ENCODE measurements at places on chromosomes 16 and 17.

DNA sequence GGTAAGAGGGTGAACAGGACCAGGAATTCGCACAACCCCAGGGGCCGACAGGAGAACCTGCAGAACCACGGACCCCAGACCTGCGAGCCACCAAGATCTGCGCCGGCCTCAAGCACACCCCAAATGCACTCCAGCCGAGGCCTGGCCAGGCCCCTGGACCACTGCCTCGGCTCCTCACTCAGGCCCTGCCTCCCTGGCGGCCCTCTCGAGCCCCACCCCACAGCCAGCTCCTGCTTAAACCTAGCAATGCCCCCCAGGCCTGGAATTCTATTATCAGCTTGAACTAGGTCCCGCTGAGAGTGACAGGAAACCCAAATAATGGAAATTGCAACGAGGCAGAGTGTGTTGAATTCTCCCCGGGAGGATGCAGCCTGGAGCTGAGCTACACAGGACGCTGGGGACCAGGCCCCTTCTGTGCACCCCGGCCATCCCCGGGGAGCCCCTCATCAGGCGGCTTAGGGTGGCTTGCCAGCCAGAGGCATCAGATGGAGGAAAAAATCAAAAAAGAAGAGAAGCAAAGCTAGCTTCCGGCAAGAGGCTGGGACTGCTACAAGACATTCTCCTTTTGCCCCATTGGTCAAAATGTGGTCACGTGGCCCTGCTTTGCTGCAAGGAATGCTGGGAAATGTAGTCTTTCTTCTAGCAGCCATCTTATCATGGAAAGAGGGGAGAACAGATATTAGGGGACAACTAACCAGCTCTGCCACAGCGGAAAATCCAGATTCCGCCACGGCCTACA lies 2.4 kb upstream of the ENPP7 start:
- peak; percentile 85 for DNase-seq

- DNase-seq: no peak
These were observed 674 bp downstream of the TOM1L1 start for GRCh38 chr17:54901230-54901822.

DNA sequence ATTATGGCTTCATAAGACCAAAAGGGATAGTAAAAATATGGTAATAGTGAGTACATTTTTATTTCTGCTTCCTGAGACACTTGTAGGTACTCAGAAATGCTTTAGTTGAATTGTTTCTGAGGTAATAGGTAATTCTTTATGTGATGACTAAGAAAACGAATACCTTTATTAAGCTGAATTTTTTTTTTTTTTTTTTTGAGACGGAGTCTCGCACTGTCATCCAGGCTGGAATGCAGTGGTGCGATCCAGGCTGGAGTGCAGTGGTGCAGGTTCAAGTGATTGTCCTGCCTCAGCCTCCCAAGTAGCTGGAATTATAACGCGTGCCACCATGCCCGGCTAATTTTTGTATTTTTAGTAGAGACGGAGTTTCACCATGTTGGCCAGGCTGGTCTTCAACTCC lies 1.9 kb downstream of the RAD51C start:
- no peak for DNase-seq

- DNase-seq: no peak
These were observed 16.9 kb downstream of the ITGAX start for GRCh38 chr16:31371619-31372484.

DNA sequence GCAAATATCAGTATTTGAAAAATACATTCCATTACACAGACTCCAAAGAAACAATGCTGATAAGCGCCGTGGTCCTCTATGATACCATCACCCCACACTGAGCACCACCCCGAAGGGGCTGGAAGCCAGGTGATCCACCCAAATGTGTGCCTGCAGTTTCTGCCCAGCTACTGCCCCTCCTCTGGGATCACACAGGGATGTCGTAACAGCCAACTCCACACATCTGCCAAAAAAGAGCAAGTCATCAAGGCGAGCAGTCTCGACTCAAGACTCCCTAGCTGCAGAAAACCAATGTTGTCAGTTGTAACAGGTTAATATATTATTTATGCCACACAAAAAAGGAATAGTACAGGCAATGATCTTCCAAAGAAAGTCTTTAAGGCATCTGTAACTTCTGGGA lies 21.0 kb downstream of the CYB5D2 start:
- DNase-seq: no peak

GRCh38 chr17:66220079-66220835 lies 9.0 kb downstream of the APOH start:
- no peak for DNase-seq

- DNase-seq: no peak
These were observed 96.9 kb downstream of the RAB11FIP4 start for GRCh38 chr17:31488264-31488981.

GRCh38 chr16:19379838-19380237 lies 37.8 kb upstream of the TMC5 start:
- DNase-seq: no peak

DNA sequence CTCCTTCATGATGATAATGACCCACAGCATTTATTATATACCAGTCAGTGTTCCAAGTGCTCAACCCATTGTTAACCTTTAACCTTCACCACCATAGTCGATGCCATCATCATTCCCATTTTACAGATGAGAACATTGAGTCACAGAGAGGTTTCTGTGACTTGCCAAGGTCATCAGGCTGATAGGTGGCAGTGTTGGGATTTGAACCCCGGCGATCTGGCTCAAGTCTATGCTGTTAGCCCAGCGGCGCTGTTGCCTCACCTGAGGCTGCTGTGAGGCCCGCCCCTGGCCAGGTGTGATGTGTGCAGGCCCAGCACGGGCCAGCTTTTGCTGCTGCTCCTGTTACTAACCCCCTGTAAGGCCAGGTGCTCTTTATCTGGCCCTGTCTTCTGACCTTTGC lies 101.2 kb downstream of the OR1D5 start:
- no peak for DNase-seq

- no peak for DNase-seq
These were observed 158.8 kb downstream of the CCDC182 start for GRCh38 chr17:57586196-57586740.

DNA sequence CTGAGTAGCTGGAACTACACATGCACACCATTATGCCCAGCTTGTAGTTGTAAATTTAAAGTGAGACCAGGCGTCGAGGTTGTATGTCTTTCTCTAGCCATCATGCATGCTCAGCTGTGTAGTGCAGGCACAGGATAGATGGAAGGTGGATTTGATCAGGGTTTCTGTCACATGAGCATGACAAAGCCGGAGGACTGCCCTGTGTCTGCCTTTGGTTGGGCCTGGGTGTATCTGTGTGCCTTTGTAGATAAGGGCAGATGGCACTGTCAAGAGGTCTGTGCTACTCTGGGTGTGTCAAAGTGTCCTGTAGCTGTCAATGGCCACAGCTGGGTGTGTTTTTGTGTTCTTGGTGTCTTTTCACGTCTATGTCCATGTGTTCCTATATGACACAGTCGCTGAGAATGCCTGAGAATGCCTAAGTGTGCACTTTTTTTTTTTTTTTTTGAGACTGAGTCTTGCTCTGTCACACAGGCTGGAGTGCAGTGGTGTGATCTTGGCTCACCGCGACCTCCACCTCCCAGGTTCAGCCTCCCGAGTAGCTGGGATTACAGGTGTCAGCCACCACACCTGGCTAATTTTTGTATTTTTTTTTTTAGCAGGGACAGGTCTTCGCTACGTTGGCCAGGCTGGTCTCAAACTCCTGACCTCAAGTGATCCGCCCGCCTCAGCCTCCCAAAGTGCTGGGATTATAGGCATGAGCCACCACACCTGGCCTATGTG lies 4.1 kb upstream of the NAGS start:
- DNase-seq: no peak

DNA sequence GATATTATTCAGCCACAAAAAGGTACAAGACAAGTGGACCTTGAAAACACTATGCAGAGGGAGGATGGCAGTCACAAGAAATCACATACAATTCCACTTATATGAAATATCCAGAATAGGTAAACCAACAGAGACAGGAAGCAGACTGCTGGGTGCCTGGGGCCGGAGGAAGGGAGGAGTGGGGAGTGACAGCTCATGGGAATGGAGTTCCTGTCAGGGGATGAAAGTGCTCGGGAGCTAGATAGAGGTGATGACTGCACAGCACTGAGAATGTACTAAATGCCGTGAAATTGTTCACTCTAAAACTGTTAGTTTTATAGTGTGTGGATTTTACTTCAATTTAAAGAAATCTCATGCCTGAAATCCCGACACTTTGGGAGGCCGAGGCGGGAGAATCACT lies 74.2 kb upstream of the MED9 start:
- DNase-seq: no peak

- no peak for DNase-seq
These were observed 10.4 kb downstream of the GPRC5C start for GRCh38 chr17:74442291-74442669.

DNA sequence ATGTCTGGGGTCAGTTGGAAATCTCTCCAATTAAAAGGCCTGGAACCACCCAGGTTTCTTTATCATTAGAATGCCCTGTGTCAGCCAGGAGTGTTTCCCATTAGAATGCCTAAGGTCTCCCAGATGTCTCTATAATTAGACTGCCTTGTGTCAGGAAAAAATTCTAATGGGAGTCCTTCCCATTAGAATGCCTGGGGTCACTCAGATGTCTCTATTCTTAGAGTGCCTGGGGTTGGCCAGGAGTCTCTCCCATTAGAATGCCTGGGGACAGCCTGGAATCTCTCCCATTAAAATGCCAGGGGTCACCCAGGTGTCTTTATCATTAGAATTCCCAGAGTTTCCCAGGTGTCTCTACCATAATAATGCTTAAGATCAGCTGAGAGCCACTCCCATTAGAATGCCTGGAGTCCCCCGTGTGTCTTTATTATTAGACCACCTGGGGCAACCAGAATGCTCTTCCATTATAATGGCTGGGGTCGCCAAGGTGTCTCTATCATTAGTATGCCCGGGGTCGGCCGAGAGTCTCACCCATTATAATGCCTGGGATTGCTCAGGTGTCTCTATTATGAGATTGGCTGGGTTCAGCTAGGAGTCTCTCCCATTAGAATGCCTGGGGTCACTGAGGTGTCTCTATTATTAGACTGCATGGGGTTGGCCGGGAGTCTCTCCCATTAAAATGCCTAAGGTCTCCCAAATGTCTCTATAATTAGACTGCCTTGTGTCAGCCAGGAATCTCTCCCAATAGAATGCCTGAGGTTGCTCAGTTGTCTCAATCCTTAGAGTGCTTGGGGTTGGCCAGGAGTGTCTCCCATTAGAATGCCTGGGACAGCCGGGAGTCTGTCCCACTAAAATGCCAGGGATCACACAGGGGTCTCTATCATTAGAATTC lies 2254.6 kb downstream of the TP53TG3F start:
- DNase-seq: no peak

GRCh38 chr16:73196670-73197069 lies 148.7 kb upstream of the ZFHX3 start:
- no peak for DNase-seq

DNA sequence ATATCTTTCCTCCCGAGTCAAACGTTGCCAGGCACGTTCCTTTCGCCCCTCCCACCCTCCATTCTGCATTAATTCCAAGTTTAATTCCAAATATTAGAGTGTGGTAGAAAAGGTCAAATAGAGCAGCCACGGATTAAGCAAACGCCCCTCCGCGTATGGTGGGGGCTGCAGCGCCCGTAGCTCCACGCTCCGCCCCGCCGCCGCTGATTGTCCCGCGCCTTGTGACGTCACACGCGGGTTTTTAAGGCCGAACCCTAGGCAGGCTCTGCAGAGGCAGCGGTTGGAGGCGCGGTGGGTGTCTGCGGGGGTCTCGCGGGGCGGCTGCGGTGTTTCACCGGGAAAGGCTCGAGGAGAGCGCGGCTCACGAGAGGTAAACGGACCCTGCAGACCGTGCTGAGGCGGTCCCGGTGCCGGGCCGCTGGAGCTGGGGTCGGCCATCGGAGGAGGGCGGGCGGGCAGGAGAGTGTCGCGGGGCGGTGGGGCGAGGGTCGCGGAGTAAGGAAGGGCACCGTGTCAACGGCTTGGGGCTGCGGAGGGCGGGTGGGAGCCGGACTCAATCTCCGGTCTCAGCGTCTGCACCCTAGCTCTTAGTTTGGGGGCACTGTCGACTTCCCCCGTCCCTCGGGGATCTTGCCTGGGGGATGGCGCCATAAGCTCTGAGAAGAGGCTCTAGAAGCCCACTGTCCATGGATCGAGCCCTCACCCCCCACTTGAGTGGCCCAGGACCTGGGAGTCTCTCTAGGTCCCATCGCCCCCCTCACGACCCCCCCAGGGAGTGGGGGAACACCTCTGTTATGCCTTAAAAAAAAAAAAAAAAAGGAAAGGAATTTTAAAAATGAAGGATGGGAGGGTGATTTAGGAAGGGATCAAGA lies at the start of gene ARL4D:
TSS of gene ARL4D (plus strand) at position 270 of the 872 bp plus-strand sequence. CDS start 740 bp downstream, outside the sequence.
- DNase-seq: peak; percentile 78

DNA sequence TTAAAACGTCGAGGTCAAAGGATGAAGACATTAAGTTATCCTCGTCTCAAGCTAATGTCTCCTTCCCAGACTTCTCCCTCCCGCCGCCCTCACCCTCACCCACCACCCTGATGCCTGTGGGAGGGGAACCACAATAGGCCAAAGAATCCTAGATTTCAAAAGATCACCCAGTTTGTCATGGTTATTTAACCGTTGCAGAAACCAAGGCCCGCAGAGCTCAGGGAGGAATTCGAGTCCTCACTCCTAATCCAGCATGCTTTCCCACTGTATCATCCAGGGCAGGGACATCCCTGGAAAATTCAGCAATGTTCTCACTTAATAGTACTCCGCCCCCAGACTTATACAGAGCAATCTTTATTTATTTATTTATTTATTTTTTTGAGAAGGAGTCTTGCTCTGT lies 41.8 kb upstream of the MYH10 start:
- DNase-seq: no peak

DNA sequence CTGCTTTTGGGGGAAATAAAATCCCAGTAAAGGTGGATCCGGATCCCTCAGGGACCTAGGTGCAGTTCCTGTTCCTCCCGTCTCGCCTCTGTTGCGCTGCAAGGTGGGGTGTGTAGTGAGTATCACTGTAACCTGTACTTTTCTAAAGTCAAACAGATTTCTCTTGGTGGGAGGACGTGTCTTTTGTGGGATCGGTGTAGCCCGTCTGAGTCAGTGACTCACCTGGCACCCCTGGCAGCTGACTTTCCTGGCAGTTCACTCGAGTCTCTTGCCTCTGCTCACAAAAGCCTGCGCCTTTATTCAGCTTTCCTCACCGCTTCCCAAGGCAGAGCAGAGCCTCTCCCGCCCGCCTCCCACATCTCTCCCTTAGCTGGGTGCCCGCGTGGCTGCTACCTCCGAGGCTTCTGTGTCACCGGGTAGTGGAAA lies 85.7 kb downstream of the CMIP start:
- no peak for DNase-seq

- no peak for DNase-seq
These were observed 1.4 kb downstream of the ZNF624 start for GRCh38 chr17:16652252-16652651.

Data from activated CD4-positive, alpha-beta T cell treated with anti-CD3 and anti-CD28 coated beads, Interleukin-2, amount 50 U/mL, for 24 hours (primary cell).